ENCODE measurements at places on chromosomes 4 and X.

DNA sequence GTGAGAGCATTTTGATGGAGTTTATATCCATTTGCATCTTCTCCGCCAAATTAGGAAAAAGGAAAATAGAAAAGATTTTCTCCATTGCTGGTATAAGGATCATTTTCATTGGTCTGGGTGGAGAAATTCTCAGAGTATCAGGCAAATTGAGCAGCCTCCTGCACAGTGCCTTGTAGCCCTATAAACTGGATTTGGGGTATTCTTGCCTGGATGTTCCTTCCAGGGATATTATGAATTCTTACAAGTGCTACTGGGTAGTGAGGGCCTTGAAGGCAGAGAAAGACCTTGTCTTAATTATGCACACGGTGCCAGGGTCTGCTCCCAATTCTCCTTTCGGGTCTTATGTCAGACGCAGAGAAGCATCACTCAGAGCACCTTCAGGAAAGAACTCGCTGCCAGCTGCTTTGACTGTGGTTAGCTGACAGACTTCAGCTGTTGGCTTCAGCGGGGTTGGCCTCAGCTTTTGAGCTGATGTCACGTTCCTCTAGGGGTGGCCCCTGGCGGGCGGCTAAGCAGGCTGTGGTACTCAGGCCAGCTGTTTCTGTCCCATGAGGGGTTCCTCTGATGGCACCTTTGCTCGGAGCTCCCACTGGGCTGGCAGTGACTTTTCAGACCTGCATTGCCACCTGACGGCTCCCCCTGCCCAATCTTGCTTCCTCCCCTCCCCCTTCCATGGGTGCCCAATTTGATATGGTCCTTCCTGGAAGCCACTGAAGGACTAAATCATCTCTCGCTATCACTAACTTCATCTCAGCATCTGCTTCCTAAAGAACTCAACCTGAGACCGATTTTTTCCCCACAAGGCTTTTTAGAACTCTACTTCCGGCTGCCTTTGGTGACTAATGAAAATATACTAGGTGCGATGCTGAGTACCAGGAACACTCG, 519.5 kb downstream of the BCOR start:
- peak; percentile 23 for DNase-seq

GRCh38 chr4:96347582-96347981, 507.7 kb downstream of the PDHA2 start:
- DNase-seq = no peak

DNA sequence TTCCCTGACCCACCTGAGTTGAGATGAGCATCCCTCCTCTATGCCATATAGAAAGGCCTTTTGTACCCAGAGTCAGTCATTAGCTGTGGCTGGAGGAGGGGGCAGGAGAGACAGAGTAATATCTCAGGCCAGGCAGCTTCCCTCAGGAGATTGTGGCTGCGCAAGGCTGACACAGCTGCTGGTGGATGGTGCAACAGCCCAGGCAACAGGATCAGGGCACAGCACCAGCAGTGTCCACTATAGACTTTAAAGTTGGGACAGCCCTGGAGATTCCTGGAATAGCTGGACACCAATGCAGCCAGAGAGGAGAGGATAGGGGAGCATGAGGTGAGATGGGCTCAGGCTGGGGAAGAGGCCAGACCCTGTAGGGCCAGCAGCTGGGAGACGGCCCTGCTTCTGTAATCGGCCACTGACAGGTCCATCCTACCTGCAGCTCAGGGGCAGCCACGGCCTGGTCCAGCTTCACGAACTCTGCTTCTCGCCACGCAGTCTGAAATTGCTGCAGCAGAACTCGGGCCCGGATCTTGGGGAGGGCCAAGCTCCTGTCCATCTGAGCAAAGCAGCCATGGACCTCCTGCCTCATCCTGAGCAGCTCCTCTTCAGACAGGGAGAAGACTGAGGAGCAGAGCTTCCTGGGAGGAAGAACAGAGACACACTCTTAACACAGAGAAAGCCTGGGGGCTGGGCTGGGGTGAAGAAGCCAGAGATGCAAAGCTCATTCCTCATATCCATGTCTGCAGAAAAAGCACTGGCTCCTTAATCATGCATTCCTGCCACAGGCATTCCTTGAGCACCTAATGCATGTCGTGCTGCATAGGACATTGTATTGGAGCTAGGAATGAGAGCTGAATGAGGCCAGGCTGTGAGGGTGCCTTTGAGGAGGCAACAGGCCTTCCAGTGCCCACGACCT, 90.1 kb downstream of the EVC2 start:
- DNase-seq = no peak

DNA sequence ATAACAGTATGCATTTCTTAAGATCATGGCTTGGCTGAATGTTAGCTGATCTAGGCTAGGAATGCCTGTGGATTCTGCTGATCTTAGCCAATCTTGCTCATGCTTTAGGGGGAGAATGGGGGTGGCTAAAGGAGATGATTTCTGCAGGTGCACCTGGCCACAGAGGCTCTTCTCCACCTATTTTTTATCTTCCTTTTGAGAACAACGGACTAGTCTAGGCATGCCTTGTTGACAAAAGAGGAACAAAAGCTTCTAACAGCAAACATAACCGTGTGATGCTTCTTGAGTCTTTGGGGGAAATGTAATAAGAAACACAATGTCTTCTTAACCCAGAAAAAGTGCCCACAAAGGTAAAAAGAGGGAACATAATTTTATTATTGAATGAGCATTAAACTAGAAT, 743.5 kb downstream of the ARAP2 start:
- no peak for DNase-seq

DNA sequence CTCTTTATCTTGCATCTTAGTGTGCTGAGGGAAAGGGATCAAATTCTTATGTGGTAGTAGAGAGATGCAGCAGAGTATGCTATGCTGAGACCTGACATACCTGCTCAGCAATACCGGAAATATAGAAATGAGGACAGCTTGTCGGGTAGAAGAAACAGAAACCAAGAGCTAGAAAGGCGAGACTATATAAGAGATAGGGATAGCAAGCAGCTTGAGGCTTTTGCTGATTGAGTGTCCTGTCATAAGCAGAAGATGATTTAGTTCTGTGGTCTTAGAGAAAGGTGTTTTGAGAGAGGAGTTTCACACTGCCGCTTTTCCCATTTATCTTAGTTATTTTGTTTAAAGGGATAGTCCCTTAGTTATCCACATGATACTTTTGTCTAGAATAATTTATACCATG, 31.7 kb downstream of the USP9X start:
- peak; percentile 8 for DNase-seq

DNA sequence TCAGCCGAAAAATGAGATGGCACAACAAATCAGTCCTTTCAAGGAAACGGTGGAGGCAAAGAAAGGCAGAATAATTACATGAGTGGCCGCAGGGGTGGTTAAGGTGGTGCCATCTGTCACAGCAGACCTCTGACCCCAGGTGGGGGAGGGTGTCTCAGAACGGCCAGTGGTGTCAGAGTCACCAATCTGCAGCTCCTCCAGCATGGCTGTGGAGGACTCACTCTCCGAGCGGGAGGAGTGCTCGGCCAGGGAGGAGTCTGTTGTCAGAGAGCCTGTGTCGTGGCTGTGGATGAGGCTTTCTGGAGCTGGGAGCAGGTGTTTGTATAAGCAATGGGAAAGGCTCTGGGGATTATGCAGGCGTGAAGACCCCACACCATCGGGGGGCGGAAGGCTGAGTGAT, 130.3 kb upstream of the PDLIM3 start:
- no peak for DNase-seq

GRCh38 chr4:151921386-151921785, 160.6 kb upstream of the GATB start:
- peak; percentile 69 for DNase-seq

- no peak for DNase-seq
Observed at GRCh38 chr4:39118034-39118658, 56.1 kb downstream of the KLHL5 start.

GRCh38 chrX:107014936-107015335, 14.9 kb upstream of the MORC4 start:
- DNase-seq = no peak

DNA sequence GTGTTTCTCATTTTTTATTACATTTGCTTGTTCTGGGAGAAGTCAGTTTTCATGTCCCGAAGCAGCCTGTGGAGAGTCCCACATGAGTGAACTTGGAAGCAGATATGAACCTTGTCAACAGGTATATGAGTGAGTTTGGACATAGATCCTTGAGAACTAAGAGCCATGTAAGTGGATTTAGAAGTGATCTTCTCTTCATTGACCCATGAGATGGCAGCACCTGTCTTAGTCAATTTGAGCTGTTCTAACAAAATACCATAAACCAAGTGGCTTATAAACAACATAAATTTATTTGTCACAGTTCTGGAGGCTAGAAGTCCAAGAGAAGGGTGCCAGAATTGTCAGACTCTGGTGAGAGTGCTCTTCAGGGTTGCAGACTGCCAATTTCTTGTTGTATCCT, 1043.8 kb downstream of the ADGRL3 start:
- DNase-seq = no peak

DNA sequence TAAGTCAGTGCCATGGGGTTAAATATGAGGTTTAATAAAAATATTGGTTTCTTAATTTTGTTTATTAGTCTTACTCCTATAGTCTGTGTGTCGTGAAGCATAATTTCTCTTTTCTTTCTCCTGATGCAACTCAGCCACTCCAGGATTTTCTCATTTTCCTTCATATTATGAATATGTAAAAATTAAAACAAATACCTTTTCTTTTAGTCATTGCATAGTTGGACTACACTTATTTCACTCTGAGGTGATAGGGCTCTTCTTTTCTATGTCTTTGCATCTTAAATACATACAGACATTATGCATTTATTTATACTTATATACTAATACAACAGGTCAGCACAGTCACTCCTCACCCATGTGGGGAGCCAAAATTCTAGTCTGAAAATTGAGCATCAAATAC, 19.1 kb downstream of the GALNT7 start:
- DNase-seq = no peak

DNA sequence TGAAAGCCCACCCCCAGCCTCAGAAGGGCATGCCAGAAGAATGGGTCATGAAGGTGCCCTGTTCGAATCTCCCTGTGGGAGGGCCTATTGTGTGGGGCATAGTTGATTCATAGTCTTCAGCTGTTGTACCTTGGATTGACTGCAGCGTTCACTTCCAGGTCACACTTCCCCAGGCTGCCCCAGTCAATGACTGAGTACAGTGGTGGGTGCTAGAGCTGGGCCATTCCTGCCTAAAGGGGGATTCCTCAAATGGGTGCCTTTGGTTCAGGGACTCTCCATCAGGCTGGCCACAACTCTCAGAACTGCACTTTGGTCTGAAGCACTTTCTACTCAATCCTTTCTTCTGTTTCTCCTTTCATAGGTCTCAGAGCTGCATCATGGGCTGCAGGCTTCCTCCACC, 35.0 kb upstream of the RASGEF1B start:
- no peak for DNase-seq

GRCh38 chr4:164771088-164771487, 17.2 kb downstream of the SMIM31 start:
- no peak for DNase-seq

DNA sequence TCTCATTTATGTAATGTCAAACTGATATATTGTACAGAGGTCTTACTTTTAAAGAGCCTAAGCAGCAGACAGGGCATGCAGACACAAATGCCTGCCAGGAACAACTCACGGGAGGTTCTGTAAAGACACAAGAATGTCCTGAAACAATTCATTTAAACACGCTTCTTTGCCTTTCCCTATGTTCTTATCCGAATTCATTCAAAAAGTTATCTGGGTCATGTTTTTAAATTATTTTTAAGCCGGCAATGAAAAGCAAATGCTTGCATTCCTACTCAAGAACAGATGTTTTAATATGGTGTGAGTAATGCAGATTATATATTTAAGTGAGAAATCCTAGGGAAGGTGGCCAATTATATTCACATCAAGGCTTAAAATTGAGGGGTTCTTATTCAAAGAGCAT, 192.6 kb downstream of the PDGFC start:
- peak; percentile 55 for DNase-seq
